Effector CD8-positive, alpha-beta T cell (primary cell): ENCODE measurements at places on chromosomes 5 and 9.

DNA sequence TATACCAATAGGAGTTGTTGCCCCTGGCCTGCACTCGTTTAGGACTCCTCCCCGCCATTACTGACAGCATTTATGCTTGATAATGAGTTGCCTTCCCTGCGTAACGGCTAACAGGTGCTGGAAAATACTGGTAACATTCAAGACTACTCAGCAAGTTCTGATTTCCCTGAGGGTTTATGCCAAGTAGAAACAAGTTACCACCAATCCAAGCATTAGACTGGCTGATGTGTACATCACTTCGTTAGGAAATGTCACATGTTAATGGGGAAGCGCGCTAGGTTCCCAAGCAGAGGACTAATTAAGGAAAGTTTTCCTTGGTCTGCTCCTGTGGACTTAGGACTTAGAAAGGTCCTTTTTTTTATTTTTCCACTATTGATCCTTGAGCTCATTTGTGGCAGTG is 302.1 kb downstream of the EFNA5 start:
- no peak for DNase-seq

DNA sequence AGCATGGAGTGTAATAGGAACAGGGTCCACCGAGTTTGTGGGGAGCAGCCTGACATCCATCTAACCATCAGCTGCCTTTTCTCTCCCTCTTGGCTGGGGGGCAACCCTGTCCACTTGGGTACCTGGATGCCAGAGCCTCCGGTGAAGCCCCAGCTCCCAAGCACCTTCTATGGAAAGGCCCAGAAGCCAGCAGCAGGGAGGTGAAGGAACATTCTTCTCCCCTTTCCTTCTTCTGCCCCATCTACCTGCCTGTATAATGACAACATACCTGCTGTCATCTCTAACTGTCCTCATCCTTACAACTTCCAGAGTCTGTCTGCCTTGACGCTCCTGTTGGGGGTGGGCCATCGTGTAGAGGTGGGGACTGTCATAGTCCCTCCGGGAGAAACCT is 33.1 kb downstream of the THBS4 start:
- DNase-seq = no peak

DNA sequence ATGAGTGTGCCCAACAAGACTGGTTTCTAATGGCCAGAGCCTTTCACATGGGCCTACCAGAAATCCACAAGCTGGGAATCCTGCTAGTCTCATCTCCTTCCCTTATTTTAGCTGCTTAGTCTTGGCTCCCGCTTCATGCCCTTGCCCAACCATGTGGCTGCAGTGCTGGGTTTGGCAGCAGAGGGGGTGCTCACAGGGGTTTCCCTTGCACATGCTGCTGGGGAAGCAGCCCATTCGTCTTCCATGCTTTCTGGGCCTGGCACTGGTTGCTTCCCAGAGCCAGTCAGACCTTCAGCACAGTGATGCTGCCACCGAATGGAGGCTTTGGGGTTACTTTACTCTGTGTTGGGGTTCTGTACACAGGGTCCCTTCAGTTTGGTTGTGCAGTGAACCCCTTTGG is 26.3 kb downstream of the SLC46A2 start:
- DNase-seq = no peak

DNA sequence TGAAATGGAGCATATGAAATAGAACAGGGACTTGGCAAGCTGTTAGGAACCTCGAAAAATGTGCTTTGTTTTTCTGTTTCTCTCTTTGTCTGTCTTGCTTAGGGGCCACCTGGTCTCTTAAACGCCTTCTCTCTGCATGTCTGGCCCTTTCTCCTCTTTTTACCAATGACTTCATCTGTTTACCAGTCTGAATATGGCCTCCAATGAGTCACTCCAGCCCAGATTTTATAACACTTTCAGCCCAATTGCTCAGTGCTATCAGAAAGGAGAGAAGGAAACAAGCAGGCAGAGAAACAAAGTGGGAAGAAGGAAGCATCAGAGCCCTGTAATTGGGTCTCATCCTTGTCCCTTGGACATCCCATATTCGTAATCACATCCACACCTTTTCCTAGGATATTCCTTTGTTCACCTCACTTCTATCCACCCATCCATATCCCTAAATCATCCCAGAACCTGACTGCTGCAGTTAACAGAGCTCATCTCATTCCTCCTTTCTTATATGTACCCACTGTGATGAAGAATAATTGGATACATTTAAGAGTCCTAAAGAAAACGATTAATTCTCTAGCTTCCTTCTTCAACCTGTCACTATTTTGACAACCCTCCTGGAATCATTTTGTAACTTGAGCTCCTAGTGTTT is 151.8 kb upstream of the GPR151 start:
- DNase-seq = no peak

DNA sequence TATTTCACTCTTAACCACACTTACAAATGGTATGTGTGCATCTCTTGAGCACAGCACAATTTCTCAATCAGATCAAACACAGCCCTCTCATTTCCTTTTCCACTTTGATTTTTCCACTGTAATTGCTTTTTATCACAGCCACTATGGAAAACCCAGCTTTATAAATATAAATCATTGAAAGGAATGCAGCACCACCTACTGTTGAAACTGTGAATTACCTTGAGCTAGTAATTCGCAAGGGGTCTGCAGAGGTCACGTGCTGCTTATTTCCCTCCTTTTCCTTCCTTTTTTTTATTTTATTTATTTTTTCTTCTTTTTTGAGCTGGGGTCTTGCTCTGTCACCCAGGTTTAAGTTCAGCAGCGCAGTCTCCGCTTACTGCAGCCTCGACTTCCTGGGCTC is 76.9 kb downstream of the CDH6 start:
- no peak for DNase-seq

GRCh38 chr9:86246752-86247161 is 12.7 kb downstream of the C9orf153 start:
- DNase-seq = no peak

GRCh38 chr5:67181648-67182221 is 14.9 kb downstream of the CD180 start:
- DNase-seq = no peak

DNA sequence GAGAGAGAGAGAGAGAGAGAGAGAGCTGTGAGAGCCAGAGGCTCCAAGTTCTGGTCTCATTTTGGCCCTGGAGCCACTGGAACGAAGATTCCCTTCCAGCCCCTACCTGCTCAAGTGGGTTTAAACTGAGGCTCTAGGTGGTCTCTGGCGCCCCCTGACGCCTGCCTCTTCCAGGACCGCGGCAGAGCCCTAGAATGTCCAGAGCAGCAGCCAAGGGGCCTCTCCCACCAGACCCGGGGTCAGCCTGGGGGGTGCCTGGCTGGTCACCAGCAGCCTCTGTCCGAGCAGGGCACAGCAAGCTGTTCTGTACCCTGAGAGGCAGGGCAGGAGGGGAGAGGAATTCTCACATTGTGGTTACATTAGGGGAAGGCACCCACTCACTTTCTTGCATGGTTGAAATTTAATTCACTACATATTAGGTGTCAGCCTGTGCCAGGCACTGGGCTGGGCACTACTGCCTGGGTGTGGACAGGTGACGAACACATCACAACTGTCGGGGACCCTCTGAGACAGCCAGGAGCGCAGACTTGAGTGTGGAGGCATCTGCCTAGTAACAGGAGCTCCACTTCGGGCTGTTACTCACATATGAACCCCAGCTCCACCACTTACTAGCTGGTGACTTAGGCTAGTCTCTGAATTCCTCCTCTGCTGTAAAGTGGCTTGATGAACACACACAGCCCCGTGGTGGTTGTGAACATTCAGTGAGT is 44.5 kb downstream of the AMBP start:
- no peak for DNase-seq

DNA sequence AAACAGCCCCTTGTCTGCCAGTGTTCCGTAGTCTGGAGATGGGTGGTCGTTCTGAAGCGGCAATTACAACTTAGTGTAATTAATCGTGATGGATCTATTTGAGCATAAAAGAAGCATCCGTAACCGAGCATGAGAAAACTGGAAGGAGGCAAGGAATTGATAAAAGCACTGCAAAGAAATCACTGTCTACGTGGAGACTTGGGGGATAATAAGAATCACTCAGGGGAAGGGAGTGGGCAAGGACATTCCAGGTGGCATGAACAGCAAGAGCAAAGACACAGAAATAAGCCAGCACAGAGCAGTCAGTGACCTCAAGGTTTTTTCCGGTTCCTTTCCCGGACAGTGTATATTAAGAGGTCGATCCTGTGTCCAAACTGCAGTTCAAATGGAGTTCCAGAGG is 35.0 kb downstream of the TLR4 start:
- DNase-seq = no peak

DNA sequence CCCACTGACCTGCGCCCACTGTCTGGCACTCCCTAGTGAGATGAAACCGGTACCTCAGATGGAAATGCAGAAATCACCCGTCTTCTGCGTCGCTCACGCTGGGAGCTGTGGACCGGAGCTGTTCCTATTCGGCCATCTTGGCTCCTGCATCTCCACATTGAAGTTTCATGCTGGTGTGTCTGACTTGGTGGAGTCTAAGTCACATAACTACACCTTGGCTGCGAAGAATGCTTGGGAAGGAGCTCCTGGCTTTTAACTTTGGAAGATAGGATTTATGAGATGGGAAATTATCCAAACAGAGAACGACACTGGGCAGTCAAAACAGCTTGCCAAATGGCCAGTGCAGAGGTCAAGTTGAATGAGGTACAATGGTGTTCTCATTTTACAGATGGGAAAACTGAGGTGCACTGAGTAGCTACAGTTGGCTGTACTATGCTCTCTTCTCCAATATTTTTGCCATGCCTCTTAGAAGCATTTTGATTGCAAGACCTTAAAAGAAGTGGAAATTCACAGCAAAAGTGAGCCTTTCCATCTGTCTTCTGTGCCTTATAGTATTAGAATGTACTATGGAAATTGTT is 36.7 kb downstream of the CCDC192 start:
- DNase-seq = no peak
